GF-D8 (cell line): ENCODE measurements at places on chromosomes 11 and 22.

DNA sequence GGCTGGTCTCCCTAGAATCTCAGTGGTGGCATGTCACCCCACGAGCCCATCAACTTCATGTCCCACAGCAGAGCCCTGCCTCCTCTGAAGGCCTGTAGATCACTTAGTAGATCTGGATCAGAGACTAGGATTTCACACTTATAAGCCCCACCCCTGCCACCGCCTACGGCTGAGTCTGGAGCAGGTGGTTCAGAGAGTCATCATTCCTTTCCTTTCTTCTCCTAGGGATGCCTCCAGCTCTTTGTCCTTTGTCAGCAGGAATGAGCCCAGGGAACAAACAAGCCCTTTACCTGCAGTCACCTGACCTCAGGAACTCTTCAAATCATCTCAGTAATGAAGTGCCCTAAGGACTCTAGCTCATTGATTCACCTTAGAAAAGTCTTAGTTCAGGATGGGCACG lies 37.8 kb downstream of the SCGB1A1 start:
- no peak for DNase-seq

DNA sequence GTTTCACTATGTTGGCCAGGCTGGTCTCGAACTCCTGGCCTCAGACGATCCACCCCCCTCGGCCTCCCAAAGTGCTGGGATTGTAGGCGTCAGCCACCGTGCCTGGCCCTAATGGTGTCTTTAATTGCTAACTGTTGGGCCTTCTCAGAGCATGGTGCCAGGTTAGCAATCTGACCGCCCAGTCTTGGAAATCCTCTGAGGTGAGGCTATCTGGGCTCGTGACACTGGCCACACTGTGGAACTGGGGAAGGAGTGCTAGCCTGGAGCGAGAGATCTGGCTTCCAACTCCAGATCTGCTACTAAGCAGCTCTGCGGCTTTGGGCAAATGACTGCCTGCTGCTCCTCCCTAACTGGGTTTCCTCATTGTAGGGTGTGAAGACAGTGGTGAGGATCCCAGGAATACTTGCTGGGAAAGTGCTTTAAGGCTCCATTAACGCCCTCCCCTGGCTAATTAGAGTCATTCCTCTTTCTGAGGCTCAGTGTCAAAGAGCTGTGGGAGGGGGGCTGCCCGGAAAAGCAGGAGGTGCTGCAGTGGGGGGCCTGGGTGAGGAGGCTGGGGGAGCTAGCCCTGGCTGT lies 35.4 kb downstream of the CHRDL2 start:
- no peak for DNase-seq

DNA sequence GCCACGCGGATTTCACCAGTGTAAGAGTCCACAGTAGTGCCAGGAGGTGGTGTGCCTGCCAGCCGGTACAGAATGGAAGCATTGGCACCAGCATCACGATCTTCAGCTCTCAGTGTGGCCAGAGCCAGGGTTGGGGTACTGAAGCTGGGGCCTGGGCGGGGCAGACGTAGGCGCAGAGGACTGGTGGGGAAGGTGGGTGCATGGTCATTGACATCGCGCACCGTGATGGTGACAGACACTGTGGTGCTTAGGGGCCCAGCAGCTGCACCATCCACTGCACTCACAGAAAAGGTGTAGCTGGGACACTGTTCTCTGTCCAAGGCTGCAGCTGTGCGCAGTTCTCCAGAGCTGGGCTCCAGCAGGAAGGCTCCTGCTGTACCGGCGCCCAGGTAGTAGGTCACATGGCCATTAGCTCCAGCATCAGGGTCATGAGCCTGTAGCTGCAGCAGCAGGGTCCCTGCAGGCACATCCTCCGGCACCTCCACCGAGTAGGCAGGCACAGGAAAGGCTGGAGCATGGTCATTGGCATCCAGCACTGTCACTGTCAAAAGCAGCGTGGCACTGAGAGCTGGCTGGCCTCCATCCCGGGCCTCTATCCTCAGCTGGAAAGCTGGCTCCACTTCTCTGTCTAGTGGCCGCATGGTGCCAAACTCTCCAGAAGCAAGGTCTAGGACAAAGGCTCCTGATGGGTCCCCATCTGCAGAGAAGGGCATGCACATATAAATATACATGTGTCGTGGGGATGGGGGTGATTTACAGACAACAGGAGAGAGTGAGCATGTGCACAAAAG lies 7.9 kb upstream of the TPP1 start:
- DNase-seq: no peak

DNA sequence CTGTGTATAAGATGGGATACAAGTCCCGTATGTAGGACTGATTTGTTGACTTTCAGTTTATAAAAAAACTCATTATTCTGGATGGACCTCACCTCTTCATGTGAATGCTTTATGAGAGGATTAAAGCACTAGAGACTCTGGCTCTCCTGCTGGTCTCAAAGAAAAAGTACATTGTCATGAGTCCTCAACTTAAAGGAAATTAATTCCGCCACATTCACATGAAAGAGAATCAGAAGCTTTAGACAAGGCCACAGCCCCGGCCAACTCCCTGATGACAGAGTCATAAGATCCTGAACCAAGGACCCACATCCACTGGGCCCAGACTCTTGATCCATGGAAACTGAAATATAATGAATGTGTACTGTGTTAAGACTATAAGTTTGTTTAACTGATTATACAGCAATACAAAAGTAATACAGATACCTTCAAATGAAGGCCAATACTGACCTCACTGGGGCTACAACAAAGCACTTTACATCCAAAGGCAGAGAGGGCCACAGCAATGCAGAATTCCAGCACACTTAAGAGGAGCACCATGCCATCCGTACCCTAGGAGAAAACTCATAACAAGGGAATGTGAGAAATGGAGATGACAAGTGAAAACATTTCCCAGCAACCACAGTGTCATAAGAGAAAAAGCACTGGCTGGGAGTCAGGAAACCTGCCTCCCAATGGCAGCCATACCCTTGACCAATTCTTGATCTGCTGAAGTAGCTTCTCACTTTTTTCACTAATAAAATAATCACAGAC lies 25.4 kb upstream of the MS4A6A start:
- no peak for DNase-seq

DNA sequence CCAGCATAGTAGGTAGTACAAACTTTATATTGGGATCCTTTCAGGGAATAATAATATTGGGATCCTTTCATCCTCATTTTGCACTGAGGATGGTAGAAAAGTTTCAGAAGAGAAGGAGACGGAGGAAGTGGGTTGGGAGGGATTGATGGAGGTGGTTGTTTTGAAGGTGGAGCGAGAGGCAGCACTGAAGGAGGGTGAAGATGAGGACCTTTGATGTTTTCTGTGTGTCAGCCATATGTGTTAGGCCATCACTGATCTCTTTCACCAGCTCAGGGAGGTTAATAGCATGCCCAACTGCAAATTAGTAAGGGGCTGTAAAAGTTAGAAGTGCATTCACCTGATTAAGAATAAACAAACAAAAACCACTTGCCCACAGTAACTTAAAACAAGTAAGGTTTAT lies 275.5 kb upstream of the B3GAT1 start:
- DNase-seq: no peak

GRCh38 chr11:83464160-83464944 lies 178.2 kb upstream of the CCDC90B start:
- no peak for DNase-seq
